Omental fat pad (tissue), 4 donors: ENCODE measurements at places on chromosomes 5 and 9.

- DNase-seq: no peak
Observed at GRCh38 chr5:53422539-53422938, 57.9 kb upstream of the FST start.

GRCh38 chr9:126722922-126723806 lies 81.7 kb upstream of the ZBTB43 start:
- no peak for DNase-seq

DNA sequence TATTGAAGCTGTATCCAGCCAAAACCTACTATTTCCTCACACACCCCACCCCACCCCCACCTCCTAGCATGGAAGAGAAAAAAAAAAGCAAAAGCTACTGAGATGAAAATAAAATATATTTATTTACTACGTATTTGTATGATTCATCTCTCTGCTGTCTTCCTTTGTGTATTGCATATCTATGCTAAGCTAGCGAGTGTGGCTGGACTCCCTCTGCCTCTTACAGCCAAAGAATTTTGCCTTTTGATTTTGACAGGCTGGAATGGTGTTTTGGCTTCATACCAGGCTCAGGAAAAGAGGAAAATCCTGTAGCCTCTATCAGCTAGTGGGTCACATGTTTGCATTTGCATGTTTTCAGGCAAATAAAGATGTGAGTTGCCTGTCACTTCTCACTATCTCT lies 2.2 kb downstream of the ABLIM3 start:
- no peak for DNase-seq

- no peak for DNase-seq
Observed at GRCh38 chr5:127400946-127401670, 110.5 kb downstream of the MEGF10 start.

DNA sequence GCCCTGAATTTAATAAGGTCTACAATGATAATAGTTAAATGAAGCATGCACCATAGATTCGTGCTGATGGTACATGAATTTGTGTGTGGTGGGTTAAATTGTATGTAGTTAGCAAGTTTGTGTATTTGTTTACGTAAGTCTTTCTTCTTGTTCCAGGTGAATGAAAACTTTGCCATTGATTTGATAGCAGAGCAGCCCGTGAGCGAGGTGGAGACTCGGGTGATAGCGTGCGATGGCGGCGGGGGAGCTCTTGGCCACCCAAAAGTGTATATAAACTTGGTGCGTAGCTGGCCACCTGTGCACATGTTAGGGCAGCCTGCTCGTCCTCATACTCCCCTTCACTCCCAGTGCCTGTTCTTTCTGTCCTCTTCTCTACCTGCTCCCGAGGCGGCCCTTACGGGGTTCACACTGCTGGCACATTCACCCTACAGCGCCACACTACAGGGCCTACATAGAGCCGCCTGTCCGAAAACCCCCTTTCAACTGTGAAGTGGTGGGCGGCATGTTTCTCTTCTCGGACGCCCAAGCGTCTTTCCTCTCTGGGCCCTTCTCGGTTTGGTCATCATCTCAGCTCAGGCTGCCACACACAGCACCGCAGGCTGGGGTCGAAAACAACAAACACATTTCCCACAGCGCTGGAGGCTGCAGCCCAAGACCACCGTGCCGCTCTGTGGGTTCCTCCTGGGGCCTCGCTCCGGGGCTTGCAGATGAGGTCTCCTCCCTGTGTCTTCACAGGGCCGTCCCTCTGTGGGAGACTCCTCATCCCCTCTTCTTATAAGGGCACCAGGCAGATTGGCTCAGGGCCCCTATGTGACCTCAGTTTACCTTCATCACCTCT lies 13.2 kb downstream of the NDUFS6 start:
- no peak for DNase-seq

DNA sequence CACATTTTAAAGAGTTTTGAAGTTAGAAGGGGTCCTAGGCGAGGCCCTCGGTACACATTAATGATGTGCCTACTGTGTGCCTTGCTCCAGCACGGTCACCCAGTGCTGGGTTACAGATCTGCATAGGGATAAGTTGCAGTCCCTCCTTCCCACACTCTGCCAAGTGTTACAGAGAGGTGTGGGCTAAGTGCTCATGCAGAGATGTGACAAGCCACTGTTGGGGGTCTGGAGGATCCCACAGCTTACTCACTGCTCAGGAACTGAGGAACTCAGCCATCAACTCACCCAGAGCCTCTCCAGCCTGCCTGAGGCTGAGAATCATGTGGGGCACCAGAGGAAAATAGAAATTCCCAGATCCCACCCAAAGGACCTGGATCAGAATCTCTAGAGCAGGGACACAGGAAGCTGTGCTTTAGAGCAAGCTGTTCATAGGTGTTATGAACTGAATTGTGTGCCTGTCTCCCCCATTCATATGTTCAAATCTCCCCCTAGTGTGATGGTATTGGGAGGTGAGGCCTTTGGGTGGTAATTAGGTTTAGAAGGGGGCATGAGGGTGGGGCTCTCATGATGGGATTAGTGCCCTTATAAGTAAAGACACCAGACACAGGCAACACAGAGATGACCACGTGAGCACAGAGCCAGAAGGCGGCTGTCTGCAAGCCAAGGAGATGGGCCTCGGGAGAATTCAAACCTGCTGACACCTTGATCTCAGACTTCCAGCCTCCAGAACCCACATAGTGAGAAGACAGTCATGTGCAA lies 164.1 kb downstream of the HSD17B3 start:
- no peak for DNase-seq

DNA sequence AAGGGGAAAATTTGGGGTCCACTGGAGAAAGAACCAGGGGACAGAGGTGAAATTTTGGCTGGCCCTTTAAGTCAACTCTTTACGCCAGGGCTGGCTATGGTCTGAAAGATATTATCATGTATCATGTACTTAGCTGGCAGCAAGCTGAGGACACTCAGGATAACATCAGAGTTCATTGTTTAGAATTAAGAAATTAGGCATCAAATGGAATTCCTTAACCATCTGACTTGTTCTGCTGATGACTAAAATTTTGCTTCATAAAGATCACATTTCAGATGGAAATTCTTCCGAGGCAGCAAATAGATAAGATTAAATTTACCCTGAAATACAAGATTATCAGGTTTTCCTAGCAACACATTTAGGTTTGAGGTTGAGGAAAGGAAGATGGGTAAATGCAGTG lies 269.4 kb upstream of the KLF9 start:
- DNase-seq: no peak

DNA sequence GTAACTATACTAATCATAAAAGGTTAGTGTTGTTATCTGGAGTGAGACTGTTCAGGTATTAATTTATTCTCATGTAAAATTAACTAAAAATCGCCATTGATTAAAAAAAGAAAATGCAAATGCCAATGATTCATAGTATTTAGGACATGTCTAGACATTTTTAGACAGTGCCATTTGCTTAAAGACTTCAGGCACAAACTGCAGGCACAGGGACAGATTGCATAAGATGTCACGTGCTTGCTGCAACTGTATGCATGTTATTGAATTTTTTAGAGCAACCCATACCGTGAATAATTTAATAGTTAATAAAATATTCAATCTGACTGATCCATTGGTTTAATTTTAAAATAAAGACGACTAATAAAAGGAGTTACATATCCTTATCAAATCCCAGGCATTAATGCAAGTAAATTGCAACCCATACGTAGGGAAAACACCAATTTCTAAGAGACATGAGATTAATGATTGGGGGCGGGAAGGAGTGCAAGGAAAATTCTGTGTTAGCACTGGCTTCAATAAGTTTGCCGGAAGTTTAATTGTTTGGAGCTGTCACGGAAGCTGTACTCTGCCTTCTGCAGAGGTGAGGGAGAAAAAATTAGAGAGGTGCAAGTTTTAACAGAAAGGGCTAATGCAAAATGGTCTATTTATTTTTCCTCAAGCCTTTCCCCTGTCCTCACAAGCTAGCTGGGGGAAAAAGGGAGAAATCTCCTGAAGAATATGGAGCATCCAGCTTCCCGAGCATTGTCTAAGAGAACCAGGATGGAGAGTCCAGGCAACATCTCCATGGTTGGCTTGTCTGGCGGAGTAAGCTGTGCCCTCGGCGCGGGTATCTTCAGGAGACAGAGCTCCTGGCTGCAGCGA lies 2.9 kb downstream of the EDIL3 start:
- DNase-seq: no peak

- no peak for DNase-seq
Observed at GRCh38 chr5:174183701-174184100, 138.2 kb downstream of the NSG2 start.

DNA sequence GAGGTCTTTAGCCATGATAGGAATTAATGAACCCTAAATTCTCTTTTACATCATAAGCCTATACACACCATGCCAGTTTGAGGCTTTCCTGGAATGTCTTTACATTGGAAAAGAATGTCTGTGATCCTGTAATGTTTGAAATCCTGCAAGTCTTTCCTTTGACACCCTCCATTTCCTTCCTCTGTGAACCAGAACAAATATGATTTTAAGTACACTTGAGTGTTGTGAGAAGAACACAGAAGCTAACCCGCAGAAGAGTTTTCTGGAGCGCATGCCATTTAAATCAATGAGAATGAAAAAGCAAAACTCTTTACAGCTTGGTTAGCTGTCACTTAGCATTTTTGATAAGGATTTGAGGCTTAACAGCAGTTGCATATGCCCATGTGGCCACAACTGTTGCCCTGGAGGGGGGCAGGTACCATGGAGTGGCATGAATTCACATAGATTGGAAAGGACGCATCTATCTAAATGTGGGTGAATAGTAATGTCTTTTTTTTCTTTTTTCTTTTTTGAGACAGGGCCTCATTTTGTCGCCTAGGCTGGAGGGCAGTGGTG lies 372.6 kb downstream of the KDM4C start:
- no peak for DNase-seq

DNA sequence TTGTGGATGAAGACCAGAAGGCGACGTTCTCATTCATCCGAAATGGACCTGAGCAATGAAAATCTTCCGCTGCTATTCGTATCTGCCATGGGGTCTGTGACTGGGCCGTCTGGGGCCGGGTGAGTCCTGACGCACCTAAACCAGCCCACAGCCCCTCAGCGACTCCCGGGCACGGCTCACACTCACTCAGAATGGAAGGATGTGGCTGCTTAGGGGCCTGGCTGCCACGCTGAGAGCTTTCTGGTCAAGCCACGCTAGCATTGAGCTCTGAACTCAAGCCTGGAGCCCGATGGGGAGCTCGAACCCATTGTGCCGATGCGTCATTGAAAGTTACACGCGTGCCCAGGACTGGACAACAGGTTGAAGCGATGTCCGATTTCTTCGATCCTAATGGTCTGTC lies 97.8 kb downstream of the MRPL36 start:
- no peak for DNase-seq

DNA sequence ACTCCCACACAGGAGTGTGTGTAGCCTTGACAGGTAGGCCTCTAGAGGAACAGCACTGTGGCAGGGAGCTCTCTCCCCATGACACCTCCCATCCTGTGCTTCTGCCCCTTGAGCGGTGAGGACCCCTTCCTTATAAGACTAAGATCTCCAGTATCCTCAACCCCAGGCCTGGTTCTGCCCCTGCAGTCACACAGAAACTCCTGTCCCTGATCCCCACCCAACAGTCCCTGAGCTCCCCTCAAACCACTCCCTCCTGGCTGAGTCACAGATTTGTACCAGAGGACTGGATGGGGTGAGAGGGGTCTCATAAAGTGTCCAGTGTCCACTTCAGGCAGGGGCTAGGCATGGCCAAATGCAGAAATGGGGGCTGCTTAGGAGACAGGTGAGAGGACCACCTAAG lies 47.8 kb upstream of the CDKN2AIPNL start:
- no peak for DNase-seq

- DNase-seq: no peak
Observed at GRCh38 chr5:82365744-82366228, 87.6 kb upstream of the RPS23 start.

DNA sequence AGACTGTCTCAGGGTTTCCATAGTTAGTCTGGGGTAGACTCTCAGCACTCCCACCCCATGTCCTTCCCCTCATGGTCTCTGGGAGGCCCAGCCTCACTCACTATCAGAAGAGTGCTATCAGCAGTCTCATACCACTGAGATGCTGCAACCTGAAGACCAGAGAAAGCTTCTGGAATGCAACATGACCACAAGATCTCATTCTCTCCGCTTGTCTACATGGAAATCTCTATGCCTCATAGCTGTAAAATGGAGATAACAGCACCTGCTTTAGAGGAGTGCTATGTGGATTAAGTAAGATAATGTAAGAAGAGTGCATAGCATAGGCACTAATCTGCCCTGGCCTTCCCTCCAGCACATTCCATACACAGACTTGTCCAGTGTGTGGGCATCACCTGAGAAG lies 47.0 kb upstream of the ZNF169 start:
- no peak for DNase-seq

DNA sequence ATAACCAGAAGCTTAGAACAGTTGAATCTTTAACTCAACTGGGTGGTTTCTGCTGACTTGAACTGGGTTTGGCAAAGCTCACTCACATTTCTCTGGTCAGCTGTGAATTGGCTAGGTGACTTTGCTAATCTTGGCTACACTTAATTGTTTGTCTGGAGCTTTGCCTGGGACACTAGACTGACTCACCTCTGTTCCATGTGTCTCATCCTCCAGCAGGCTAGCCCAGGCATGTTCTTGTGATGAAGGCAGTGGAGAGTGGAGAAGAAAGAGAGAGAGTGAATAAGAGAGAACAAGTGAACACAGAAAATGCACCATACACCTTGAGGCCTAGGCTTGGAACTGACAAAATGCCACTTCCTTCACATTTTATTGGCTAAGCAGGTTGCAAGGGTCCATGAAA lies 32.6 kb downstream of the SPATA31D1 start:
- DNase-seq: no peak

DNA sequence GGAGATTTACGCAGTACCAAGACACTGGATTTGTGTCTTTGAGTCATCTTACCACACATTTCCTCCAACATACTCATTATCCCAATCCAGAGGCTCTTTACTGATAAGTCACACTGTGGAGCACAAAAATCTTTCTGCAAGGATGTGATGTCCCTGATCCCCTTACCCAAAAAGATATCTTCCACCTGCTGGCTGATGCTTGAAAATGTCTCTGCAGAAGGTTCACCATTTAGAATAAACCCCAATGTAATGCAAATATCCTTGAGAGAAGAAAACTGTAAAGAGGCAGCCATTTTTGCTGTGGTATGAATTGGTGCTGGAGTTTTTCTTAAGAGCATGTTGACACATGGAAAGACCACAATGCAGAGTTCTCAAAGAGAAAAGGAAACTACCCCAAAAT lies 65.7 kb upstream of the RORB start:
- DNase-seq: no peak

- no peak for DNase-seq
Observed at GRCh38 chr5:150661086-150661485, at the start of gene MYOZ3. Gene MYOZ3 (plus strand): TSS chr5:150661251. CDS start chr5:150662942, 1,691 bp downstream.

DNA sequence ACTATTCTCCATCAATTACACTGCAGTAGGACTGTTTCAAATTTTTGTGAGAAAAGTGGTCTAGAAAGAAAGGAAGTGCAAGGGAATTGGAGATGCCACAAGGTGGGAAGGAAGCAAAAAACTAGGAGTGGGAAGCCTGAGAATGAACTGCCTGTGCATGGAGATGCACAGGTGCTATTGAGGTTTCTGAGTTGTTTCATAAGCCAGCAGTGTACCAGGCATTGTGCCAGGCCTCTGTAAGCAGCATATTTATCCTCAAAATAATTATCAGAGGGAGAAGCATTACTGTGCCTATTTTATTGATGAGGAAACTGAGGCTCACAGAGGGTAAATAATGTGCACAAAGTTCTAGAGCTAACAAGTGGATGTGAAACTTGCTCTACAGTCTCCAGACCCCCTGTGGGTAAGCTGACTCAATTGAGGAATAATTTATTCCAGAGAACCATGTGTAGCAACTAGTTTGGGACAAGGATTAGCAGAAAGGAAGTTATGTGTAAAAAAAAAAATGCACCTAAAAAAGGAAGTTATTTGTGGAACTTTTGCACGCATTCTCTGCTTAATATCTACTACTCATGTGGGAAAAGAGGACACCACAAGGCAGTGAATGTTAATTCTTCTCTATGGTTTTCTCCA lies 96.7 kb downstream of the SNCAIP start:
- DNase-seq: no peak
